H54 (cell line): ENCODE measurements at places on chromosomes 7 and 10.

- no peak for DNase-seq
Measured at GRCh38 chr7:137611606-137612005, 235.2 kb downstream of the DGKI start.

DNA sequence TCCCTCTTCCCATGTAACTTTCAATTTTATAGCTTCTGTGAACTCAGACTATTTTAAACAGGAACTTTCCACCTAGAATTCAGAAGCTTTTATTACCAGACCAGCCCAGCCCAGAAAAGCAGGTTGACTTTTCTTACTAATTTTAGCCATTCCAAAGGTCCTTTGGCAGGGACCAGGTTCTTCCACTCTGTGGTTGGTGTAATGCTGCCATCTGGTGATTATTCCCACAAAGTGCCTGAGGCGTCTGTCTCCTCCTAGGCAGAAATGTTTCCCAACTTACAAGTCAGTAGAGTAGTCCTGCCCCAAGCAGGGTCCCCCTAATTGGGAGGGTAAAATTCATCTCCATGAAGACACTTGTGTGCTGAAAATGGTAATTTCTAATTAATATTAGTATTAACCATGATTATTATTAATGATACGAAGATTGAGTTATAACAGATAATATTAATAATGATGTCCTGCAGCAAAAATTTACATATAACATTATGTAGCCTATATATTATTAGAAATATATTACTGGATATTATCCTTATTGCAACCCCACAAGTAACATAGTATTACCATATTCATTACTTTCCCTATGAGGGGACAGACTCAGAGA lies 53.0 kb upstream of the PPP1R17 start:
- peak; percentile 54 for DNase-seq

DNA sequence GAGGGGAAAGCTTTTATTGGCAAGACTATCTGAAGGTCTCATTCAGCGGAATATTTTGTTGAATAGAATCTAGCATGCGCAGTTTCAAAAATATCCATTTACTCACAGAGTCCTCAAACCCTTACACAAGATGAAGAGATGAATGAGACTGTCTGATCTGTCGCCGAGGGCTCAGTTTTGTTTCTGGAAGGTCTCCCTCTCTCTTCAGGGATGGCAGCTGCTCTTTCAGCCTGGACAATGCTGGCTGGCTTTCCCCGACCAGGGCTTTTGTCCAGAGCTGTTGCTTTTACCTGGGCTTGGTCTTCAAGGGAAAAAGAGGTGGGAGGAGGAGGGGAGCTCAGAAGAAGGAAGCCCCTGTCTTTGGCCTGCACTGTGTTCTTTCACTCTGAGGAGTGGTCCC lies 81.9 kb upstream of the BTBD16 start:
- DNase-seq, result no peak

- DNase-seq, result no peak
Measured at GRCh38 chr7:94439893-94440381, 45.2 kb downstream of the COL1A2 start.
